Stimulated activated CD8-positive, alpha-beta memory T cell treated with anti-CD3 and anti-CD28 coated beads, Interleukin-2, amount 100 ng/mL, for 48 hours (primary cell): ENCODE measurements at places on chromosomes 5 and 9.

DNA sequence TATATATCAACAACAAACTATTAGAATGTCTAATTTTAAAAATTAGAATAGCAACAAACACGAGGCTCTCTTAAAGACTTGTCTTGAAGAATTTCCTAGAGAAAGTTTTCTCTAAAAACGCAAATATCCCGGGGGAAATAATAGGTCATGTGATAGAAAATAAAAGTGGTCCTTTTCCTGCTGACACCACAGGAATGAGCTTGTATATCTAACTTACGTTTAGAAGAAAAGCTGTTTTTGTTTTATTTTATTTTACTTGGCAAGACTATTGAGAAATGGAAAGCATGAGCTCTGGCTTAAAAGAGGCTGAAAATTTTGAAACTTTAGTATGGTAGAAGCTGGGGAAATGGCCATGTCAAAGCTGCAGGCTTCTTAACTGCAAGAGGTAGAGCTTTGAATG lies 465.0 kb downstream of the AGTPBP1 start:
- no peak for DNase-seq

DNA sequence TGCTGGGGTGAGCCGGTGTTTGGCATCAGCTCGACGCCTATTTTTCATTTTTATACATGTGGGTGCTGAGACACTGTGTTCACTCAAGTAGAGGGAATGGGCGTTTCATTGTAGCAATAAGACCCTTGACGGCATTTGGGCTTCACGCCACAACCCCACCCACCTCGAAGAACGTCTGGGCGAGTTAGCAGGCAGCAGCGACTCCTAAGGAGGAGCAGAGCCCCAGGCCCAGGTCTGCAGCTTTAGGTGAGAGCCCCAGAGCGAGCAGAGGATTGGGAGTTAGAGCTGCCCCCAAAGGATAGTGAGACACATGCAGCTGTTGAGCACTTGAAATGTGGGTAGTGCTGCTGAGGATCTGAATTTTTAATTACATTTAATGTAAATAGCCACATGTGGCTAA lies 1.6 kb upstream of the ZFP62 start:
- no peak for DNase-seq

DNA sequence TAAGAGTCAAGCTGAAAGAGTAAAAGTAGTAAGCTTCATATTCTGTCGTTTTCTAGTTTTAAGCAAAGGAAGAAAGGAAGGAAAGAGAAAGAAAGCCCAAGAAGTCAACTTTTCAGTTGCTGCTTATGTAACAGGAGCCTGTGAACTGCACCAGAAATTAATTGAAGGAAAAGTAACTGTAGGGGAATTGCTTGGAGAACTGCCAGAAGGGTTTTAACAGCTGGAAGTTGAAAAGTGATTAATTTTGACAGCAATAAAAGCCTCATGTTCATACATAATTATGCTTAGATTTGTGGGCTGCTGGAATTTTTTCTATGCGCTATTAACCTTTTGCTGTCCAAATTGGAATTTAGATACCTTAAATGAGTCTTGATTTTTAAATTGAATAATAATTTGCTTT lies 255.7 kb downstream of the ENC1 start:
- no peak for DNase-seq

DNA sequence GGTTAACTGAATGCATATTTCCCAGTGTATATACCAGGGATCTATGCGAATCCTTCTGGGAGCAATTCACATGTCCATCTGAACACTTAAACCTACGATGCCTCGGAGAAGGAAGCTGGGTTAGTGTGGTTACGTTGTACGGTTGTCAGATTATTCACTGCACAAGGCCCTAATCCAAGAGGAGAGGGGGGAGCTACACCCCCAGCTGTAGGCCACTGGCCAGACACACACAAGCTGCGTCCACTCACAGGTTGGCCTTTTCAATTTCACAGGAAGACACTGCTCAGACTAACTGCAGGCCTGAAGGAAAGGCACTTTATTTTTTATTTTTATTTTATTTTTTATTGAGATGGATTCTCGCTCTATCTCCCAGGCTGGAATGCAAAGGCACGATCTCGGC lies 184.5 kb upstream of the GNA14 start:
- no peak for DNase-seq

- DNase-seq, result no peak
These were observed 53.2 kb downstream of the C5orf22 start for GRCh38 chr5:31585166-31585894.

DNA sequence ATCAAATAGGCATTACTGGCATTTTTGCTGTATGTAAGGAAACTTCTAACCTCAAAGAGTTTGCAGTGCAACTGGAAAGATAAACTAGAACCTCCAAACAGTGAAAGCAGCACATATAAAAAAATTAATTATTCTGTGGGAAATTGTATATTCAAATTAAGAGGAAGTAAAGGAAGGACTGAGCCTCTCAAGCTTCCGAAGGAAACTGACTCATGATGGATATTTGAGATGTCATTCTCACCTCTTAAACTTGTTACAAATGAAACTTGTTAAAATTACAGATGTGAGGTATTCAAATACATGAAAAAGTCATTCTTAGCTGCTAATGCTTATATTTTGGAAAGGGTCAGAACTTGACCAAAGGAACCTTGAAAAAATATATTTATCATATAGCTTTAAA lies 538.7 kb downstream of the PDE4D start:
- no peak for DNase-seq

- no peak for DNase-seq
These were observed 24.0 kb downstream of the HSD17B4 start for GRCh38 chr5:119476341-119476740.

- DNase-seq, result no peak
These were observed 86.0 kb downstream of the PAX5 start for GRCh38 chr9:36948051-36948450.

DNA sequence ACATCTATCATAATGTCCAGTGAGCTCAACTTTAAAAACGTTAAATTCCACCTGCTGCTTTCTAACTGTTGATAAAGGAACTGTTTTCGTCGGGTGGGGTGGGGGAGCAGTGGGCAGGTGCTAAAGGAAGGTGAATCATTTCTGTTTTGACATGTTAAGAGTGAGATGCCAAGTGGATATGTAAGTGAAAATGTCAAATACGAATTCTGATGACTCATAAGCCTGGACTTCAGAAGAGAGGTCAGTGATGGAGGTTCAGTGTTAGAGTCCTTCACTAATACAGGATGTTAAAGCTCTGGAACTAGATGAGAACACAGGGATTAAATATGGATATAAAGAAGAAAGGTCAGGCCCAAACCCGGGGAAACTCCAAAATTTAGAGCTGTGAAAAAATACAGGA lies 617.9 kb upstream of the CTNND2 start:
- no peak for DNase-seq

DNA sequence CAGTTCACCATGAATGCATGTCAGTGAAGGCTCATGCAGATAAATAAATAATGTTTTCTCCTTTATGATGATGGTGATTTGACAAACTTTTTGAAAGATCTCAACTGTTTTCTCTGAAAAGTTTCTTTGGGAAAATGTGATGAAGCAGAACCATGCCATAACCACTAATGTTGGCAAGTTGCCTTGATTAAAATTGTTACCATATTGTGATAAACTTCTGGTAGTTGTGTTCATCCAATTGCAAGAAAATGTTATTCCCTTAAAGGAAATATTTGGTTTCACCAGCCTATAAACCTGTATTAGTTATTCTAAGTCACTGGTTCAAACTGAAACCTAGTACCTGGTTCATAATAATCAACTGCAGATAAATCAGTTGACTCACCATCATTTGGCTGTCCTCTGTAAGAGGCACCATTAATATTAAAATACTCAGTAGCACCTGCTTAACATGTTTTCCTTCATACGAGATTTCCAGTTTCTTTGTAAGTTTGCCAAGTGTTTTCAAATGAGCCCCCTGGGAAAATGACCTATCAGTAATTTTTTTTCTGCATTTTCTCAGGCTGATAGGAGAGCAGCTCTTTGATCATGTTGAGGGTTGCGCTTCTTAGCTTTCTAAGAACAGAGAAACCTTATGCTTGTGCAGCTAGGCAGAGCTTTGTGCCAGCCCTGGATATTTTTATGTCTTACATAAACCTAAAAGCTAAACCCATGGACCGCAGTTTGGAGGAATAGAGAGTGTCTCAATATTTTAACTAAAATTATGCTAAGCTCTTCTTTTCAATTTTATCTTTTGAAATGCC lies 88.0 kb downstream of the LURAP1L start:
- no peak for DNase-seq

- no peak for DNase-seq
These were observed at the start of gene GPR151 for GRCh38 chr5:146516151-146516475. GPR151 (minus strand) TSS chr5:146516190; CDS start chr5:146516113, 77 bp downstream.

- no peak for DNase-seq
These were observed 150.3 kb downstream of the AUH start for GRCh38 chr9:91211414-91211813.

DNA sequence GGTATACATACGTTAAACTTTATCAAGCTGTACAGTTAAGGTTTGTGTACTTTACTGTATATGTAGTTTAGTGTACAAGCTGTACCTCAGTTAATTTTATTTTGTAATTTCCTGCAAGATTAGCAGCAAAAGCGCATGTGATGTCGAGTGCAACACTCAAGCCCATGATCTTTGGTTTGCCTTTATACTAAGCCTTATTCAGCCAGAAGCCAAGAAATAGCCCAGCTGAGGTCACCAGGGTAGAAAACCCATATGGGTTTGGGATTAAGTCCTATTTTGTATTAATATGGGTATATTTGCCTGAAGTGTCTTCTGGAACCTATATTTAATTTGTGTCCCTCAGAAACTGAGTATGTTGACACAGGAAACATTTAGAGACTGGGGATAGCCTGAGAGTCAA lies 59.3 kb downstream of the ZFAND5 start:
- no peak for DNase-seq

DNA sequence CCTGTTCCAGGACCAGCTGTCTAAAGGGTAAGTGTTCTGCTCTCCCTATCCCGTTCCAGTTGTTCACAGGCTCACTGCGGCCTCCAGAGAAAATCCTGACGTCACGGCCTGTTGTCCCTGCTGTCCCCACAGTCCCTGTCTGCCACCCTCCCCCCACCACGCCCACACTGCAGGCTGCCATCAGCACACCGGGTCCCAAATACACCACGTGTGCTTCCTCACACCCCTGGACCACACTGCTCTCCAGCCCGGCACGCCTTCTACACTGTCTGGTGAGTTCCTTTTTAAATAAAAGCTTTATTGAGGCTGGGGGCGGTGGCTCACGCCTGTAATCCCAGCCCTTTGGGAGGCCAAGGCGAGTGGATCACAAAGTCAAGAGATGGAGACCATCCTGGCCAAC lies 88.3 kb upstream of the RUFY1 start:
- no peak for DNase-seq

GRCh38 chr9:98894171-98894570 lies 49.5 kb upstream of the COL15A1 start:
- DNase-seq, result no peak

DNA sequence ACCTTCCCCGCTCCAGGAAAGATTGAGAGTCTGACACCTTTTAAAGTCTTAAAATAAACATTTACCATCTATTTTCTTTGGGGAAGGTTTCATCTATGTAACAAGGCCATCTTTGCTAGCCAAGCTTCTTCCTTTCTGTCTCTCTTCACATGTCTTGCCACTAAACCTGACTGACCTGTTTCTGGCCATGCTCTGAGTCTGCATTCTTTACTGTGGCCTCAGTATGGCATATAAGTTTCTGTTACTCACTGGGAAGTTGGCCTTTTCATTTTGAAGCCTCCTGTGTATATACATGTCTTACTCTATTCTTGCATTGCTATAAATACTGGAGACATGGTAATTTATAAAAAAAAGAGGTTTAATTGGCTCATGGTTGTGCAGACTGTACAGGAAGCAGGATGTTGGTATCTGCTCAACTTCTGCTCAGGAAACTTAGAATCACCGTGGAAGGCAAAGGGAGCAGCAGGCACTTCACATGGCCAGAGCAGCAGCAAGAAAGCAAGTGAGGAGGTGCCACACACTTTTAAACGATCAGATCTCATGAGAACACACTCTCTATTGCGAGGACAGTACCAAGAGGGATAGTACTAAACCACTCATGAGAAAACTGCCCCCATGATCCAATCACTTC lies 48.1 kb downstream of the KCNV2 start:
- no peak for DNase-seq

- DNase-seq, result no peak
These were observed 194.4 kb upstream of the PTGER4 start for GRCh38 chr5:40485021-40485998.

GRCh38 chr5:32443145-32443540 lies 1.4 kb downstream of the ZFR start:
- DNase-seq, result no peak

DNA sequence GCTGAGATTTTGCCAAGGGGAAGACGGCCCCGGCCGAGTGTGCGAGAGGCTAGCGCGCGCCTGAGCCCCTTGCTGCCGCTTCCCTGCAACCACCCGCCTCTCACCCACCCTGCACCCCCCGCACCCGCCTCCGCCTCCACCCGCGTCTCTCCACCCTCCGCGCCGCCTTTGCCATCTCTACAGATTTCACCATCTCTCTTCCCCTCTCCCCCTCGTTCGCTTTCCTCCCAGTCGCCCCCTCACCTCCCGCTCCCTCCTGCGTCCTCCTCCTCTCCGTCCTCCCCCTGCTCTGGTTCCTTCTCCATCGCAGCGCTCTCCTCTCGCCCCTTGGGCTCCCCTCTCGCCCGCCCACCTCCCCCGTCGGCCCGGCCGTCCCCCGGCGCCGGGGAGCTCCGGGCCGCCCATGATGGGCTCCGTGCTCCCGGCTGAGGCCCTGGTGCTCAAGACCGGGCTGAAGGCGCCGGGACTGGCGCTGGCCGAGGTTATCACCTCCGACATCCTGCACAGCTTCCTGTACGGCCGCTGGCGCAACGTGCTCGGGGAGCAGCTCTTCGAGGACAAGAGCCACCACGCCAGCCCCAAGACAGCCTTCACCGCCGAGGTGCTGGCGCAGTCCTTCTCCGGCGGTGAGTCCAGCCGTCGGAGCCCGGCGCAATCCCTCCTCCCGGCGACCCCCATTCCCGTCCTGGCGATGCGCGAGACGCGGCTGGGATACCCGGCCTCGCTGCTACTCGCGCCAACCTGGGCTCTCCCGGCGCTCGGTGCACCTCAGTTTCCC lies at the start of gene PRDM12:
Gene PRDM12, plus strand, starts transcription at position 344 of the 778 bp plus-strand sequence. Its CDS starts 60 bp downstream, at position 404.
- DNase-seq, result no peak
